ENCODE measurements at places on chromosomes 12 and 14. TPM values are rescaled to one million over a fixed set of nuclear protein-coding genes. Genes with fewer than 3 reads are reported as not detected.

The GARIN6 gene
- not detected for polyA plus RNA-seq

The CCDC77 gene
- polyA plus RNA-seq: 11.7 TPM

The TAS2R10 gene
- polyA plus RNA-seq: 1.4 TPM

- no peak for DNase-seq
Observed at GRCh38 chr14:77220246-77221017, 38.8 kb downstream of the TMEM63C start.

- DNase-seq: no peak
Observed at GRCh38 chr14:98634043-98634820, 637.8 kb downstream of the BCL11B start.

DNA sequence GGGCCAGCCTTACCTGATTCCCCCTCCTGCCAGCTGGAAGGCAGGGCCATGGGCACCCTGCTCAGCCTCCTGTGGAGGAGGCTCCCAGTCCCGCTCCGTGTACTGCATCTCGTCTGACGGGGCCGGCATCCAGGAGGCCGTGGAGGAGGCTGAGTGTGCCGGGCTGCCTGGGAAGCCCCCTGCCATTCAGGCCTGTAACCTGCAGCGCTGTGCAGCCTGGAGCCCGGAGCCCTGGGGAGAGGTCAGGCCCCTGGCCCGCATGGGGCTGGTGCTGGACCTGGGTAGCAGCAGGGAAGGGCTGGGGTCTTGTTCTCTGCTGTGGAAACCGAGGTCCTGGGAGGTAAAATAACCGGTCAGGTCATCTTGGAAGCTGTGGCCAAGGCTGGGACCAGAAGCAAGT lies 16.4 kb downstream of the PAPLN start:
- no peak for DNase-seq

DNA sequence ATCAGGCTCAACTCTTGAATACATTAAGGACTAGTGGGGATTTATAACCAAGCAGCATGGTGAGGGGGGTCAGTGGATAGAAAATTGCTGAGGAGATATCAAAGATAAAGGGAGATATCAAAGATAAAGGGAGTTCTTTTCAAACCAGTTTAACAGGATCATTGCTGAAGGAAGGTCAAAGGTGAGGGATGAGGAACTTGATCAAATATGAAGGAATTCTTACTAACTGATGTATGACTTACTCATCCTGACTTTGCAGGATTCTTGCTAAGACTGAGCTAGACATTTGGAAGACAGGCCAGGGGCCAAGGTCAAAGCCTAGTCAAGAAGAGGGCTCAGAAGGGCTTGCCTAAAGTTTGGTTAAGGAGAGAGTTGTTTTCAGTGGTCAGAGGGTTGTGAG lies 4.8 kb downstream of the ABHD4 start:
- DNase-seq: no peak

DNA sequence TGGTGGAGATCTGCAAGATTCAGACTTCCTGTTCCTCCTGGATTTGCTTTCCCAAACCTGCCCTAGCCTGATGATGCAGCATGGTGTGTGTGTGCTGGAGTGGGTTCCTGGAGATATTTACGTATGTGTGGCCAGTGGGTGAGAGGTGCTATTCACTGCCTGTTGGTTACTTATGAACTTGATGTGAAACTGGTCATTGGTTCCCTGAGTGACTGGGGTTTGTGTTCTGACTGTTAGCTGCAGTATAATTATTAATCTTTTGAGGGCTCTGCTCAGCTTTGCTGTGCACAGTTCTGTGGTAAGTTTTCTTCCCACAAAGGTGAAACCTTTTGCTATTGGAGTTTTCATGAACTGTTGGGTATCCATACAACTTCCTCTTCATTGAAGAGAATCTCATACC lies 541.8 kb upstream of the FBXO33 start:
- DNase-seq: no peak
